Activated CD4-positive, CD25-positive, alpha-beta regulatory T cell treated with anti-CD3 and anti-CD28 coated beads, Interleukin-2, amount 50 U/mL, for 72 hours (primary cell): ENCODE measurements at places on chromosomes 6 and 20.

GRCh38 chr6:21811484-21811883 lies 217.9 kb downstream of the SOX4 start:
- DNase-seq = no peak

DNA sequence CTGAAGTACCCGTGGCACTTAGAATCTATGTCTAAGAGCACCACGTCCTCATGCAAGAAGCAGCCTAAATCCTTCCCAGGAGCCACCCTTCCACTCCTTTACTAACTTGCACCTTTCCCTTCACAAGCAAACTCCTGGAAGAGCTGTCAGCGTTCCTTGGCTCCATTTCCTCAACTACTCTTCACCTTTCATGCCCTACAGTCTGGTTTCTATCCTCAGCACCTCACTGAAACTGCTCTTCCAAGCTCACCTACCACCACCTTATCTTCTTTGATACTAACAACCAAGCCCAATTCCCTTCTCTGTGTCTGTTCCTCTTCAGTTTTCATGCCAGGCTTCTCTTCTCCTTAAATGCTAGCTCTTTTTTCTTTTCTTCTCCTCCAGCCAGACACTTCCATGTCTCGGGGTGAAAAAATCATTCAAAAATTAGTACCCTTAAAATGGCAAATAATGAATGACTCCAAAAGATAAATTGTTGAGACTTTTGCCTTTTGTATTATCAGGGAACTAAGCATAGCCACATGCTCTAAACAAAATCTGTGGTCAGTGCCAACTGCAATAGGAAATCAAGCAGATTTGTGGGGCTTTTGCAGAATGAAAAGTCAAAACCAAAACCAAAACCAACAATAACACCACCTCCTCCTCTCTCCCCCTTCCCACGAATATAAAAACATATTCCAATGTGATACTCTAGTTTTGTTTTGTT lies 149.6 kb upstream of the KCNK16 start:
- DNase-seq = no peak

DNA sequence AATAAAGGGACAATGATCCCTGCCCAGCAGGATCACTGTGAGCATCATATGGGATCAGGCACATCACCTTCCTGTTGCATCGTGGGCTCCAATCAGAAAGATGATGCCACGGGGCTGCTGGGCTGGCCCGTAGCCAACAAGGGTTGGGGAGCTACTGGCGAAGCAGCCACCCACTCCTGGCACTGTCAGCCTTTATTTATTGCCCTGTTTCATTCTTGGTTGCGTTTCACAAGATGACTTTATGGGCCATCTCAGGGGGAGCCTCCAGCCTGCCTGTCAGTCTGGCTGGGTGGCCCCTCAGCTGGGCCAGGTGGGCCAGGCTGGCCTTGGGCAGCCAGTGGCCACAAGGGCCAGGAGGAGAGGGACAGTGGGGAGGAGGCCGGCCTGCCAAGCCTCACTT lies 17.3 kb downstream of the VSTM2L start:
- DNase-seq = no peak

DNA sequence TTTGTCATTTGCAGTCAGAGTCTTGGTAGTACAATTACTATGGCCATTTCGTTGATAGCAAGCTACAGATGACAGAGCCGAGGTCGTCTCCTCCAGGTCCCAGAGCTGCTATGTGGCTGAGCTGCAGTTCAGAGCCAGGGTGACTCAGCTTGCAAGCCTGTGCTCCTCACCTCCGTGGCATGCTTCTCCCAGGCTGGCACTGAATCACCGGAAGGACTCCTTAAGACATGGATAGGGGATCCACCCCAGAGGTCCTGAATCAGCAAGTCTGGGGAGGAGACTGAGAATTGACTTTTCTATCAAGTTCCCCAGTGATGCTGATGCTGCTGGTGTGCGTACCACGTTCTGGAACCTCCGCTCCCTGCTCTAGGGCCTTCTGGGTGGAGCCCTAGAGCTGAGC lies 291.2 kb downstream of the CDH26 start:
- DNase-seq = no peak

DNA sequence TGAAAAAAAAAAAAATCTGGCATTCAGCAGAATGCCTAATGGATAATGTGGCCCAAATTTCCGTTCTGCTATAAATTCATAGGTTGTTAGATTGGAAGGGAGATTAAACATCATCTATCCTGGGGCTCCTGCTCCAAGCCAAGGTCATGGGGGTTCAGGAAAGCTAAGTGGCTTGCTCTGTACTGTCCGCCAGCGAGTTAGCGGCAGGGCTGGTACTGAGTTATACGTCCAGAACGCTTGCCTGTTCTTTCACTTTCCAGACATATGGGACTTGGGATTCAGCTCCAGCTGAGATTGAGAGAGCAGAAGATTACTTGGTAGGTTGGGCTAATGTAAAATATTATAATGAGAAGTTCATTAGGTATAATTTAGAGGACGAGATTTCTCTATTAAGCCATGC lies 858 bp downstream of the RWDD1 start:
- no peak for DNase-seq

GRCh38 chr6:66396549-66396948 lies 689.5 kb upstream of the EYS start:
- no peak for DNase-seq

- DNase-seq = no peak
These were observed 153.6 kb downstream of the NFATC2 start for GRCh38 chr20:51388756-51389542.

- no peak for DNase-seq
These were observed 833.7 kb downstream of the TFAP2A start for GRCh38 chr6:9581155-9581554.

DNA sequence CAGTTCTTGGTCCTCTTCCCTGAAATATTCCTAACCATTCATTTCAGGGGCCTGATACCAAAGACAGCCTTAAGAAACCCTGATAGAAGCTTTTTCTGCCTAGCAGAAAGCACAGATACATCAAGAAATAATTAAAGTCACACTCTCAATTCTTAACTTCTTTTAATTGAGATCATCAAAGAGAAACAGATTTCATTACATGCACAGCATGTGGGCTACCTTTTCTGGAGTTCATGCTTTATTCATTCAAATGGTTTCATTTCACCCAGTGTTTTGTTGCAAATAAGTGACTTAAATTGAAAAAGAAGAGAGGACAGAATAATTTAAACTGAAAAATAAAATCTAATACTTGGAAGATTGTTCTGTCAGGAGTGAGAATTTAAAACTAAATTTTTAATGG lies 192.6 kb upstream of the GGTLC1 start:
- DNase-seq = no peak

DNA sequence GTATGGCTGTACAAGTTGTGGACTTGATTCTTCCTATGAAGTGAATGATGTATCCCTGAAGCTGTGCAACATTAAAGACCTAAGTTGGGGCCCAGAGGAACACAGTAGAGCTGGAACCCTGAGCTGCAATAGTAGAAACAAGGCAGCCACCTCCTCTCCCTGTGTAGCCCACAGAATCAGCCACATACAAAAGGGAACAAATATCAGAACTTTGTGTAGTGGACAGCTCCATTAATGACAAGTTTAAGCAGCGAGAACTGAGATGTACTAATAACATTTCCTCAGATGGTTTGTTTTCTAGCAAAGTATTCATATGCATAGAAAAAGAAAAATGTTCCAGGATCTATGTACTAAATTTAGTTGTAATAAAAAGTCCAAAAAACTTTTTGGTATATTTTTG lies 19.2 kb downstream of the PHACTR1 start:
- no peak for DNase-seq

DNA sequence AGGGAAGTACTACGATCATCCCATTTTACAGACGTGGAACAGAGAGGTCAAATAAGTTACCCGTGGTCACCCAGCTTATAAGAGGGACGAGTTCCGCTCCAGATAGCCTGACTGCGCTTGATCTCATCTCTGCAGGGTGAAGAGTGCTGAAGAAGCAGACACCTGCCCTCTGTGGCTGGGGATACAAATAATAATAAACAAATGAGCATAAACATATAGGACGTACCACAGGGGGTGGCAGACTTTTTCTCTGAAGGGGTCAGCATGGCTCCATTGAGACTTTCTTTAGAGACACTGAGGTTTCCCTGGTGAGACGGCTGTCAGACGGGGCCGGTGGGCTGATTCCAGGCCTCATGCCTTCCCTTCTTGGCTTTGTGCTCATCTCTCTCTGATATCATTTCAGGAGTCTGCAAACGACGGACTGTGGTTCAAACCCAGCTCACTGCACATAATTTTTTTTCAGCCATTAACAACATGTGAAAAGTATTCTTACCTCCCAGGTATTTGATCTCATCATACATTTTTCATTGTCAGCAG lies 47.1 kb downstream of the IRF4 start:
- no peak for DNase-seq

GRCh38 chr6:44022296-44022661 lies 105.0 kb downstream of the MRPL14 start:
- no peak for DNase-seq

- DNase-seq = no peak
These were observed 9.4 kb downstream of the RING1 start for GRCh38 chr6:33217681-33218080.

GRCh38 chr20:62052842-62053464 lies 12.7 kb downstream of the TAF4 start:
- no peak for DNase-seq
